ENCODE measurements at places on chromosomes 4 and X. TPM values are rescaled to one million over a fixed set of nuclear protein-coding genes. Genes with fewer than 3 reads are reported as not detected.

DNA sequence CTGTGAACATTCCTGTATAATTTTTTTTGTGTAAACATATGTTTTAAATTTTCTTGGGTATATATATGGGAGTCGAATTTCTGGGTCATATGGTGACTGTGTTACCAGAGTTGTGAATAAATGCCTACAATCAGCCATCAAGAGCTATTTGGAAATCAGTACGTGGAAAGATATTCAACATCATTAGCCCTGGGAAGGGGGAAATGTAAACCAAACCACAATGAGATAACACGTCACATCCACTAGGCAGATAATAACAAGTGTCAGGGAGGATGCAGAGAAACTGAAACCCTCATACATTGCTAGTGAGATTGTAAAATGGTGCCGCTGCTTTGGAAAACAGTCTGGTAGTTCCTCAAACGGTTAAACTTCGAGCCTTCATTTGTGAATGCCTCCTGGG is 43.9 kb downstream of the LUZP4 start:
- no peak for DNase-seq

- DNase-seq: no peak
Observed at GRCh38 chr4:38665551-38666411, 1.8 kb downstream of the KLF3 start.

DNA sequence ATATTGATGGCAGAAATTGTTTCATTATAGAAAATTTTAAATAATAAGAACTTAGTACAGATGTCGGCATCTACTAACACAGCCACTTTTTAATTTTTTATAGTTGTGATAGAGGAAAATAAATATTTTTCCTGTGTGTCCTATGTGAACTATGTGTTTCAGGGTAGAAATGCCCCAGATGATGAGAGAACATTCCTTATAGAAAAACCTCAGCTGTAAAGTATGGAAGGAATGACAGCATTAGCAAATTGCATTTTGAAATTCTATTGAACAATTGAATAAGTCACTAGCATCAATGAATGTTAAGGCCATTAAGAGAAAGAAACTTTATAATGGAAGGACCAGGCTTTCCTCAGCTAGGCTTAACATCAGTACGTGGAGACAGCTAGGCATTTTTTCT is 149.2 kb downstream of the CFAP299 start:
- DNase-seq: no peak

DNA sequence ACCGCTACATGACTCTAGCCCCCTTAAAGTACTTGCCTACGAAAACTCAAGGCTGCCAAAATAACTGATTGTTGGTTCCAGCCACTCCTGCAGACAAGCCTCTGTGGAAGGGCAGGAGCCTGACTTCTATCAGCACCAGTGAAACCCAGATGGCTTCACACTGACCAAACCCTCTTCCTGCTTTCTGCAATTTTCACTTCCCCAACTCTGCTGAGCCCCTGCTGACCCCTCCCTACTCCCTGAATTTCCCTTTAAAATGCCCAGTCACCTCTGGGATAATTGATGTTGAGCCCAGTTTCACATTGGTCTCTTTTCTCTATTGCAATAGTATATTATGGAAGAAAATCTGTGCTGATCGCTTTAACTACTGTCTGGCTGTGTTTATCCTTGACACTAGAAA is 61.6 kb upstream of the STS start:
- no peak for DNase-seq

DNA sequence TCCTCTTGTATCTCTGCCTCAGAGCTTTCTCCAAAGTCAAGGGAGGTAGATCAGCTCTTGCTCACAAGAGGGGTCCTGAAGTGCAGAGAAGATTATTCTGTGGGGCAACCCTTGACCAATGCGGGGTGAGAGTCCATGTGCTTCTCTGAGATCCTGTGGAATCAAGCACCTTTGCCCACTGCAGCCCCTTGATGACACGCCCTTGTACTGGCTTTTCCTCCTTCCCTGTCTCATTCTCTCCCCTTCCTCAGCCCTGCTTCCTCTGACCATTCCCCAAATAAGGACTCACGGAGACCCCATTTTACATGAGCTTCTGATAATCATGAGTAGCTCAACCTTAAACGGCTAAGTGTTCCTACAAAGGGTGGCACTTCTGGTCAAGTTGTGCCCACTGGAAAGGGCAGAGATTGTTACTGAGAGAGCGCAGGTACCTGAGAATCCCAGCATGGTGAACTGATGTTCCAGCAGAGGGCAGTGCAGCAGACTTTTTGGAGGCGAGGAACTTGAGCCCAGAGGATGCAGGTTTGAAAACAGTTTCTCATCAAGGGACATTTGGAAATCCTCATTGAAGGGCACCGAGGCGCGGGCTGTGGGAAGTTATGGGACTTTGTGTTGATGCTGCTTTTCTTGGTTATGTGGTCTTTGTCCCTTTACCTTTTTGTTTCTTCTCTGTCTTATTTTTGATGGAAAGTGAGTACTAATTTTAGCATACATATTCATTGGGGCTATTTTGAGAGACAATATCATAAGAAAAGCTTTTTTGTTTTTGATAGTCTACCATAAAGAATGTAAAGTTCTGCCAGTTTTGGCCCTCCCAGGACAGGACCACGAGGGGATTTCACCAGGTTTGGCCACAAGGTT is 201.3 kb downstream of the RBM46 start:
- peak; percentile 51 for DNase-seq

- DNase-seq: no peak
Observed at GRCh38 chr4:107831140-107831539, 6.4 kb downstream of the SGMS2 start.

DNA sequence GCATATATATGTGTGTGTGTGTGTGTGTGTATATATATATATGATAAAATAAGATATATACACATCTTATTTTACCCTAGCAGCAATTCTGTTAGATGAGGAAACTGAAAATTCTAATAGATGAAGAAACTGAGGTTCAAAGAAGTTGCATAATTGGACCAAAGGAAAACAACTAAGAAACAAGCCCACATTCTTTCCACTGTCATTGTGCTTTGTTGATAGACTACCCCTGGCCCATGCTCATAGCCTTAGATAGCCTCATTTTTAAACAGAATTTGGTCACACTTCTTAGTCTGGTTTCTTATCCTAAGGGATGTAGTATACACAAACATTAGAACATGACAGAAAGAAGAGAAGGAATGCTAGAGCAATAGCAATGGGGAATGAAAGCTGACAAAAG is 138.8 kb downstream of the NDST3 start:
- DNase-seq: no peak

DNA sequence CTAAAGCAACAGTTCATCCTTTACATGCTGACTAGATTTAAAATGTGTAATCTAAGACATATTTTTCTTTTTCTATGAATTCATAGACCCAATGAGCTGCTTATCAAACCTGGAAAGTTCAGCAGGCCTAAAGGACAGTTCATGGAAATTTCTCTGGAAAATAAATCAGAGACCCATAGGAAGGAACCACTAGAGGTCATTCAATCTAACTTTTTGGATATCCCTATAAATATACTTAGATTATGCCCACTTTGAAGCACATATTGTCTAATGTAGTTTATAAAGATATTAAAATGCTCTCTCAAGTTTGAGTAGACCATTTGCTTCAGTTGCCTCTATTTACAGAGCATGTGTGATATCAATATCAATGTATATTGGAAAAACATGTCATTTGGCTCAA is 473.0 kb downstream of the FAT4 start:
- no peak for DNase-seq

DNA sequence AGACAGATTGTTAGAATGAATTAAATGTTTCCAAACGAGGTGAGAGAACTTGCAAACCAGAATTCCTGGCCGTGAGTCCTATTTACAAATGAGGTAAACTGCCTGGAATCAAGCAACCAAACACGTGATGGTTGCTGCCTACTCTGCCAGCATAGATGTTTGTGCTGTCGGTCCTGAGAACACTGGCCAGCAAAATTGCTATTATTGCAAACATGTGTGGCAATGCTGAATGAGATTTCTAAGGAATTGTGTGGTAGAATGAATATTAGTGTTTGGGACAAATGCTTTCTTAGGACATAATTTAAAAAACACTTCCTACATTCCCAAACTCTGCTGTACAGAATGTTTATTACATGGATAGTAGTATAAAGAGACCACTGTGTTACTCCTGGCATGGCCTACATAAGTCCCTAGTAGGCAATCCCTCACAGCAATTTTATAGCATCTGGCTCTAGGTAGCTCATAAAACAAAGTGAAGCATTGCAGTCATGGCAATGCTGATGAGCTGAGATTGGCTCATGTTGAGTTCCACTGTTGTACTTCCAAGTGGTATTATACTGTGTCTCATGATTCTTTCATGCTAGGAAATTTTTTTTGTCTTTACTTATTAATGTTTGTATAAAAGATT is 605.2 kb upstream of the EPHA5 start:
- no peak for DNase-seq

- no peak for DNase-seq
Observed at GRCh38 chrX:93229036-93229435, 444.3 kb downstream of the NAP1L3 start.

- no peak for DNase-seq
Observed at GRCh38 chr4:182741914-182742313, 175.3 kb downstream of the DCTD start.

BEND4 gene
- total RNA-seq: 0.48 TPM

FMR1NB gene
- not detected for total RNA-seq

CISD2 gene
- 19.1 TPM for total RNA-seq

NKX6-1 gene
- not detected for total RNA-seq

TEX13B gene
- total RNA-seq: not detected

GABRA4 gene
- total RNA-seq: under 0.01 TPM

Data from ovary (tissue), 10 donors.